ENCODE measurements at places on chromosomes 5 and 9. TPM values are rescaled to one million over a fixed set of nuclear protein-coding genes. Genes with fewer than 3 reads are reported as not detected.
A peak's percentile ranks its signal among the peaks of the same experiment; 100 is the strongest.

DNA sequence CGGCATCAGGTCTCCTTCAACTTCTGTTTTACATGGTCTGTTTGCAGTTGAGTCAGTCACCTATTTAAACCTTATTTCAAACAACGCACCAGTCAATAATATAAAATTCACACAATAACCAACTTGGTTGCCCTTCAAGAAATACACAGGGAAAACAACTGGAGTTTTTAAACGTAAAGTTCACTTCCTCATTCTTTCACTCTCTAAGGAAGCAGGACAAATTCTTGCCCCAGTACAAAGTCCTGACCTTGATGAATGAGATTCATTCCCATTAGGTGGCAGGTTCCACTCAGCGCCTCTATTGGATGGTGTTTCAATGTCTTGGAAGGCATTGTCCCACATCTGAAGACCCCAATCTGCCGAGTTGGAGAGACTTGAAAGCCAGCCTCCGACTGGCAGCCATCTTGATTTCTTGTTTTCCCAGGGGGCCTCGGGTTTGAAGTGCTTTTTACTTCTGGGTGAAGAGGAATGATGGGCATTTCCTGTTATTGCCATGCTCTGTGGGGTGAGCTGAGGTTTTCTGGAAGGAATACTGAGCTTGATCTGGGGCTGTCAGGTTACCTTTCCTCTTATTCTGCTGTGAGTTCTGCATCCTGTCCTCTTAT is 105.0 kb downstream of the ACER2 start:
- DNase-seq, result no peak

- no peak for DNase-seq
Measured at GRCh38 chr5:6759401-6759800, 46.2 kb downstream of the TENT4A start.

- DNase-seq, result no peak
Measured at GRCh38 chr9:89137542-89138462, 40.8 kb downstream of the SHC3 start.

DNA sequence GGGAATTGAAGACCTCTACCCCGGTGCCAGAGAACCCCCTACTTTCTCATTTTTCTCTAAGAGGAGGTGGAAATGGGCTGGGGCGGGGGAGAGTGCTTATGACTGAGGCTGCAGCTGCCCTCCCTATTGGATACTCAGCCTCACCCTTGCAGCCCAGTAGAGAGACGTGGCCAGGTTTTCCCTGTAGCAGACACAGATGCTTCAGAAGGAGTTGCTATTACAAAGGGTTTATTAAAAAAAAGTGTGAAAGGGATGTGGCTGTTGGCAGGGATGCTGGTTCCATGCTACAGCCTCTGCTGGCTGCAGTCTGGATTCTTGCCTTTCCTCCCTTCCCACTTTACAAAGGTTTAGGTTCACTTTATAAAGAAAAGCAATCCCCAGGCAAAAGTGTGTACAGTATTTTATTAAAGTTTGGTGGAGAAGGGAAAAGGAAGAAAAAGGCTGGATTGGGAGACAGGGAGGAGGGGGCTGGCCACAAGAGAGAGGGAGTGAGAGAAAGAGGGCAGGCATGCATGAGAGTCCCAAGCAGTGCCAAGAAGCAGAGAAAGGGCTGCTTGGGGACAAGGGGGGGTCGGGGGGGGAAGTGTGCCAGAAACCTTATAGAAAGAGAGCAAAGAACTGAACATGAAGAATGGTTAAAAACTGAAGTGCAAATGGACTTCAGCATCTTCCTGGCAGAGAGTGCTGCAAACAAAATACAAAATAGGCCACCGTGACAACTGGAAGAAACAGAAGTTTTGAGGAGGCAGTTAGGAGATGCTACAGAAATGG is 29.5 kb upstream of the NFIB start:
- no peak for DNase-seq

The PTGES gene
- total RNA-seq, result not detected

GRCh38 chr5:41788941-41789368 is 81.3 kb downstream of the OXCT1 start:
- DNase-seq, result no peak

DNA sequence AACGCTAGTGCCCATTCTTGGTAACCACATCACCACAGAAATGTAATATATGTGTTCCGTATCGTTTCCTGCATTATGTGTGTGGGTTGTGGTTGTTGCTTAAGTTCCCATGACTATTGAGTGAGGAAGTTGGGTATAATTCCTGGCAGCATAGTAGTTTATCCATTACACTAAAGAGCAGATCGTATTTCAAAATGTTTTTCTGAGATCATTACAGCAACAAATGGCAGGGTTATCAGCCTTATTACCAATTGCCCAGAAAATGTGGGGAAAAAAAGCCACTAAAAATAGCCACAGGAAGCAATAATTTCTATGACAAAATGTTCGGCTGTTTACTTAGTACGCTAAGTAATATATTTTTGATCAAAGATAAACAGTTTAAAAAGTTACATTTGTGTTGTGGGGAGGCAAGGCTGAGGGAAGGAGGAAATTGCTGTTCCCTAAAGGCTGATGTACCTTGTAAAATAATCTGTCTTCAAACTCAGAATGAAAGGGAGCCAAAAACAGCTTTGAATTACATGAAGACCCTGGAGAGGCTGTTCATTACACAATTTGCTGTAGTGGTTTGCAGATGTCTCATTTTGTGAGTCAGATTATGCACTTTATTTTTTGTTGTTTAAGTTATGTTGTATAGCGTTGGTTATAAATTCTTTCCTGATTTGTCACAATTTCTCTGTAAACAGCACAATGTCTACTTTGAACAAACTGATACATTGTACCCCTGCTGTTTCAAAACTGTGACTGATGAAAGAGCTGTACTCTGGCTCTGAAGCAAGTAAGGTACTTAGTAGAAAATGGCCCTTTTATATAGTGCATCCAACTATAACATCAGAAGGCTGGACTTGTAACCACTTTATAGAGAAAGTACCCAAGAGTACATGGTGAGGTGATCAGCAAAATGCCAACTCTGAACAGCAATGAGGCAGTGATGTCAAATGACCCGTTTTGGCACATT is 1028.5 kb downstream of the NR2F1-AS1 start:
- DNase-seq, result no peak

The PTGR1 gene
- not detected for total RNA-seq

- peak; percentile 79 for DNase-seq
Measured at GRCh38 chr5:159331093-159331973, 1.0 kb upstream of the IL12B start.

The TMEFF1 gene
- total RNA-seq, result 0.49 TPM

The MOCS2 gene
- total RNA-seq, result 28.2 TPM

DNA sequence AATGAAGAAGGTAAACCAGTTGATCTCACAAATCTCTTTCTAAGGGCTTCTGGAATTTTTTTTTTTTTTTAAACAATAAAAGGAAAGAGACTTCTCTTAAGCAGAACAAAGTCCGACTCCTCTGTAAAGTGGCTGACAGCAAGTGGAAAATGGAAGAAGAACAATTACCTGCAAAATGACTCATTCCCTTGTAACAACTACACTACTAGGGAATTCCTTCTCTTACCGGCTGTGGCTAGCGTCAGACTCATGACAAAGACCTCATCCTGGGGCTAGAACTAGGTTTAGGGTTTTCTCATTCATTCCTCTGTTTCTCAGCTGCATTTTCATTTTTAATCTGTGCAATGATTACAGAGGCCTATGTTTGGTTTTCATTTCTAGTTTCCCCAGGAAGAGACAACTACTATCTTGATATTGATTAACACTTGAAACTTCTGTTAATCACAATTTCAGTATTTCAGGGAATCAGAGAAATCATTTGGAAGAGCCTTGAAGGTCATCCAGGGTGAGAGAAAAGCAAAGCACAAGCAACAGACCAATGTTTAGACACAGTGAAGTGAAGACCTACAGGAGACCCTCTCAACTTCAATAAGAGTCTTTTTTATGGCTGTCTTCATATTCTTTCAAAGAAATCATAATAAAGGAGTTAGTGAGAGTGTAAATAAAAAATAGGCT is 437.9 kb downstream of the RAB3C start:
- peak; percentile 46 for DNase-seq

DNA sequence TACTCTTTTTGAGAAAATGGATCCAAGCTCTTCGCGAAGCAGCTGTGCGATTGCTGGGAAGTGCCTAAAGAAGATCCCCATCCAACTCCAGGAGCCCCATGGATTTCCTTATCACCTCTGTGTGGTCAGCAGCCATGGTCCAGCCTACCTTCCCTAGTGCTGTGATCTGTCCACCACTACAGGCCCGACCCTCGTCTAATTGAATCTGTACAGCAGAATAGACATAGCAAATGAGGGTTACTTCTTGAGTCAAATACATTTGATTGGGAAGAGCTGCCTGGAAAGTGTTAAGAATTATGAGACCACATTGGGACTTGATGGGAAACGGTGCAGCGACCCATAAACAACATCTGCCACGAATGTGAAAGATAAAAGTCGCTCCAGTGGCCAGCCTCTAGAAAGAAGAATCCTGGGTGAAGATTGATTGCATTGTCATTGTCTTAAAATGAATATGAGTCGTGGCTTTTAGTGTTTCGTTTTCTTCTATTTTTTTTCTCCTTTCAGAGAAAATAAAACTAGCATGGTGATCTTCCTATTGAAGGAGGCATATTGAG is 118.4 kb downstream of the PAM start:
- DNase-seq, result no peak

GRCh38 chr9:105760053-105760452 is 65.7 kb downstream of the TMEM38B start:
- no peak for DNase-seq

DNA sequence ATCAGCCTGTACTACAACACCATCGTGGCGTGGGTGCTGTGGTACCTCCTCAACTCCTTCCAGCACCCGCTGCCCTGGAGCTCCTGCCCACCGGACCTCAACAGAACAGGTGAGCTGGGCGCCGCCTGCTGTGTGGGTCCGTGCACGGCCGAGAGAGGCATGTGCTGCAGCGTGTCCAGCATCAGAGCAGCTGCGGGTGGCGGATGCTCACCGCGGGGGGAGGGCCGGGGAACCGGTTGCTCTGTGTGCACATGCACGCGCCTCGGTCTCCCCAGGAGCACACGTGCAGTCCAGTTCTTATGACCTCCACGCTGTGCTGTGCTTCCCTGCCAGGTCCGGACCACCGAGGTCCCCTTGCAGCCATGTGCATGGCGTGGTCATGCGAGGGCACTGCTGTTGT is 7.6 kb downstream of the SLC6A18 start:
- DNase-seq, result no peak

All from activated CD8-positive, alpha-beta memory T cell treated with anti-CD3 and anti-CD28 coated beads, Interleukin-2, amount 10 ng/mL, durations not matched to agents 7 days and 5 days (primary cell).